H9 (cell line): ENCODE measurements at places on chromosomes 5 and 9.
A peak's percentile ranks its signal among the peaks of the same experiment; 100 is the strongest.

DNA sequence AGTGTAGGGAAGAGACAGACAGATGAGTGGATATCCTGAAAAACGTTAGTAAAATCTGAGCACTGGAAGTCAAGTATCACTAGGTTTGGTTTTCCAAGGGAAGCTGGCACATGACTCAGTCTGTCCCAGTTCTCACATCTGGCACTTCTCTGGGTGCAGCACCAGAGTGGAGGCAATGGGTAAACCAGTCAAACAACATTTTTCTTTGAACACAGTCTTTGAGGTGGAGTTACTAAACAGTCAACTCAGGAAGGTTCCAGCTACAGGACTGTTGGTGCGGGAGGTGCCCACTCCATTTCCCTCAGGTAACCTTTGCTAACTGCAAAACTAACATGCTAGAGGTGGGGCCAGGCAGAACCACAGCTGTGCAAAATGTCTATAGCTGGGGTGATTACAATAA, 301.4 kb upstream of the RFX3 start:
- no peak for DNase-seq

DNA sequence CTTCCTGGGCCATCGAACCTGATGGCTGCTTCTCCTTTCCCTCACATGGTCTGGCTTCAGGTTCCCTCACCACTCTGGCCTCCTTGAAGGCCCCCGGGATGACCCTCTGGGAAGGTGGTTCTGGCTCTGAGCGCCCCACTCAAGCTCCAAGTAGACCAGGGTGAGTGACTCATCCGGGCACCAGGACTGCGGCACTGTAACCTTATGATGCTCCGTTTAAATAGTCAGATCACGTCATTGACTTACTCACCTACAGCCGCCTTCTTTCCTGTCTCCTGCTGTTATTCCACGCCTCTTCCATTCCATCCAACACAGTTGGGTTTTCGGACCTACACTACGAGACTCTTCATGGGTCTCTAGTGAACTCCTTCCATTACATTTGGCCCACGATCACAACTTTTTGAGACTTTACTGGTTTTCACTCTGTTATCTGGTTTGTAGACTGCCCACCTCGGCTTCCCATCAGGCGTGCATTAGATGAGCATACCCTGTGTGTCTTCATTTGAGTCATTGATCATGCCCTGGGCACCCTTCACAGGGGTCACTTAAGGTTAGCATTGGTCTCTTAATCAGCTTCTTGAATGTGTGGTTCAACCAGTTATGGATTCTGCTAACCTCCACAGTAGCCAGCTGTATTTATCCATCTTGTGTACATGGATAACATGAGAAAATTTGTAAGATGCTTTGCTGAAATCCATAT, 138.8 kb upstream of the LMX1B start:
- no peak for DNase-seq

GRCh38 chr5:58019614-58020013, 440.3 kb downstream of the PLK2 start:
- no peak for DNase-seq

- no peak for DNase-seq
Measured at GRCh38 chr9:69797675-69798074, 22.9 kb upstream of the CFAP95 start.

DNA sequence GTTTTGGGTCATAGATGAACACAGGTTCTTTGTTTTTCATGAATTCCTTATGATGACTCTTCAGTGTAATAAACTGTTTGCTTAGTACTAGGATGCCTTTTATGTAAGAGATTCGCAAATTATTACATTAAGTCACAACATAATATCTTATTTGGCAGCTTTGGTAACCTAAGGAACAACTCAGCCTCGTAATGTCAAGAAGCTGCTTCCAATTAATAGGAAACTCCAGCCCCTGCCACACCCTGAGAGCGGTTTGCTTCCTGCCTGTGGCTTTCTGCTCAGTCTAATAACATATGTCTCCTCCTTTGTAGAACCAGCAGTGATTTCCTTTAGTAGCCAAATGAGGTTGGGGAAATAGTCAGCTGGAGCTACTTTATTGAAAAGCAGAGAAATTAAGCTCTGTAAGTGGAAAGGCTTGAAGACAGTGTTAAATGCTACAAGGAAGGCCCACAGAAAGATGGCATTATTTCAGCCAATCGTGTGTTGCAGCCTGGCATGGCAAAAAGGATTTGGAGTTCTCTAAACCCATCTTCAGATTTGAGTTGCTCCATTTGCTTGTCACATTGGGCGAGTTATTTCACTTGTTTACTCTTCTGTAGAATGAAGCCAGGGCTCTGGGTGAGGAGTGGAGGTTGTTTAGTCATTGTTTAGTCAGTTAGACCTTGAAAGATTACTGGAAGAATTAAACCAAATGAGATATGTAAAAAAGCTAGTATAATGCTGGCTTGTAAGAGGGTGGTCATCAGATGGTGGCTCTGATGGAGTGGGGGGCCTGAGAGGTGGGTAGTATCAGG, 54.1 kb downstream of the MTAP start:
- no peak for DNase-seq

DNA sequence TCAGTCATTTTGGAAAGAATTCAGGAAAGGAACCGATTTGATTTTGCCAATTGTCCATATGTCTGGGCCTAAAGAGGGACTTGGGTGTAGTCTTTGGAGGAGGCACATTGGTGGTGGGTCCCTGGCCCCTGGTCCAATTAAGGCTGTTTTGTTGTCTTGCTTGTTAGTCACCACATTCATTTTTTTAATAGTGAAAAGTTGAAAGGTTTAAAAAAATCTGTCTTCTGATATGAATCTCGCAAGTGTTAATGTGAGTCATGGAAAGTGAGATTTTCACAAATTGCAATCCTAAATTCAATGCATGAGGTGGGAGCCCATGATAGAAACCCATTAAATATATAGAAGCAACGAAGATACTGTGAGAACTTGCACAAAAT, 165.9 kb upstream of the OTULINL start:
- no peak for DNase-seq

- DNase-seq = no peak
Measured at GRCh38 chr9:23926368-23926767, 100.3 kb upstream of the ELAVL2 start.

DNA sequence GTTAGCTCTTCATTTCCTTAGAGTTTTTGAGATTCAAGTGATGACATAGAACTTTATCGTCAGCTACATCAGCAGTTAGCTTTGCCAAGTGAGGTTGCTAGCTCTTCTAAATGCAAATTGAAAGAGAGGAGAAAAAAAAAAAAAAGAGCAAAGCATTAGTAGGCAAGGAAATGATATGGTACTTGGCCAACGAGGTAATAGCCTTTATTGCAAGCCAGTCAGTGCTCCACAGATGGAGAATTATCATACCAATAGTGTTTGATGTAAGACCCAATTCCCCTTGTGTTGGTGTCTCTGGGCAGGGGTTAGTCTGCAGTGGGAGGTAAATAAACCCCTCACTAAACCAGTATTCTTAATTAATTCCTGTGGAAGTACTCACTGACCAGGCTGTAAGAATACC, 992.1 kb downstream of the PTPRD start:
- DNase-seq = no peak

GRCh38 chr9:88421348-88421747, 33.1 kb downstream of the SPIN1 start:
- no peak for DNase-seq

GRCh38 chr9:4592886-4593285, 69.2 kb upstream of the PLPP6 start:
- DNase-seq = no peak

GRCh38 chr5:77129391-77129990, 42.4 kb upstream of the ZBED3 start:
- DNase-seq = peak; percentile 56

- no peak for DNase-seq
Measured at GRCh38 chr9:128684065-128684324, 5.0 kb upstream of the SET start.

DNA sequence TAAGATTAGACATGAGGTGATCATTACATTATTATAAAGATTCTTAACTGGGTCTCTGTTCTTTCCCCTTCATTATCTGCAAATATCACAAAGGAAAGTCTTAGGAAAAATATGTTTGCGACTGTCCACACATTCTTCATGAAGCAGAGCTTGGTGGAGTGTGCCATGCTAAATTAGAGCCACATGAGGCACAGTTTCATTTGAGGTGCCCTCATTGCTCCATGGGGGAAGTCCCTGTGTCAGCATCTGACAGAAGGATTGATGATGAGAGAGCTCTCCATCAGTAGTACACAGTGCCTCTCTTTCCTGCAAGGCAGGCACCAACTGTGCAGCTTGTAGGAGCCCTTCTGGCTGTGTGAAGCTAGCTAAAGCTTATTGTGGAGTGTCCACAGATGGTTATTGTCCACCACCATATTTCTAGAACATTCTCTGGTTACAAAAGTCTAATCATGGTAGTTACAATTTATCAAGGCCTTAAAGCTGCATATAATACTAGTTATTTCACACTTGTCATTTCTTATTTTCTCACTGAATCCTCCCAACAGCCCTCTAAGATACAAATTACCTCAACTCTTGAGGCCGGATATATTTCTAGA, 63.9 kb downstream of the C9orf152 start:
- no peak for DNase-seq

GRCh38 chr9:127380479-127380878, 16.5 kb upstream of the SLC2A8 start:
- DNase-seq = no peak

DNA sequence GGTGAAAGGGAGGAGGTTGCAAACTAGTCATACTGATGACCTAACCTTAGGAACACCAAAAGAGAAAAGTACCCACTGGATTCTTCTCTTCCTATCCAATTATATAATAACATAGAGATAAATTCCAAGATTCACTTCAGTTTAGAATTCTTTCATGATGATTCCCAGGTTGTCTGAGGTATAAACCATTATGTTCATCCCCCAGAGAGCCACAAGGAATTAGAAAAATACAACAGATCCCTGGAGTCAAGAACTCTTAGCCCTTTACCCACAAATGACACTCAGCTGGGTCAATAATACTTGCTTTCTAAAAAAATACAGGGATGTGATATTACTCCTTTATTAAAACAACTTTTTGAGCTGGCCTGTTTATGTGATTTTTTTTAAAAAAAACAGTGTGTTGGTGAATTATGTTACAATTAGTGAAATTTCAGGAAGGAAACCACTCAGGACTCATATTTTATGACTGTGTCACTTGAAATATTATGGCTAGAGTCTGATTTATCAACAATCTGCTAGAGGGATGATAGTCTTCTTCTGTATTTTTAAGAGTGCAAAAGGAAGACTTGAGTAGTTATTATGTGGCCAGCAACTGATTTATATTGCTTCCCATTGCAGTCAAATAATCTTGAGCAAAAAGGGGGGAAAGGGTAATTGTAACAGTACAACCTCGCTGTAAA, 338.2 kb downstream of the NFIB start:
- no peak for DNase-seq

- DNase-seq = no peak
Measured at GRCh38 chr9:22165144-22165543, 156.0 kb upstream of the CDKN2B start.

DNA sequence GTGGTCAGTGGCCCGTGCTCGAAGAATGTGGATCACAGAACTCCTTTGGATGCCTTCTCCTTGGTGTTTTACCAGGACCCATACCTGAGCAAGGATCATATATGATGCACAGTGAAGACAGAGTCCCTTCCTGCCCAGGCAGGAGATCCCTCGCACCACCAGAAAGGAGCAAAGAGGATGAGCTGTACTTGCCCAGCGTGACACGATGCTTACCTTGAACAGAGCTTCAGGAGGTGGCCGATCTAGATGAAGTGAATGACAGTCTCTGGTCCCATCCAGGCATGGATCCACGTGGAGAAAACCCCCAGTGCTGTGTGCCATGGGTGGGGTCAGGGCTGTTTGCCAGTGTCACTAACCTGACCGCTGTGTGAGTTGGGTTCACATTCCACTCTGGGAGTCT, 455.4 kb downstream of the GADD45G start:
- DNase-seq = no peak

DNA sequence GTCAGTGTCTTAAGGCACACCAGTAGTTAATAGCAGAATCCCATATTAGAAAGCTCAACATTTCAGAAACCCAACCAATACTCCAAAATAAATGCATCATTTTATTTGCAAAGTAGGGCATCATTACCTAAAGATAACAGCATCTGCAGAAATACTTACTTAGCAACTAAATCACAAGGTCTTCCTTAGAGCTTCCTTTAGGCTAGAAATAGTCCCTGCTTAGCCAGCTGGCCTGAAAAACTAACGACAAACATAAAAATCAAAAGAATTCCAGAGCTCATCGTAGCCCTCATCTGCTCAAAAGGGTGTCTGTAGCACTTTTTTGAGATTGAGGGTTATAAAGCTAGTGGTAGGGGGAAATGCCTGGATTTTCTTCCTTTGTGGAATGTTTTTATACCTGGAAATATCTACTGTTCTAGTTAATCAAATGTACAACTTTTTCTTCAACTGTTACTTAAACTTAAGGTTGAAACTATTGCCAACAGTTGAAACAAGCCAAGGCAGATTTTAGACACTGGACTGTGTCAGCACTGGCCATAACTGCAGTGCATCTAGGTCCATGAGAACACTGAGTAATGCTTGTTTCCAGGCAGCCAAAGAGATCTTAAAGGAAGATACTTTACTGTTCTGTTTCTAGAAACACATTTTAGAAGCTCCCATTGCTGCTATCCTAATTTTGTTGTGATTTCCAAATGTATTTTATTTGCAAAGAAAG, 129.4 kb upstream of the RASA1 start:
- DNase-seq = no peak

GRCh38 chr5:95725071-95725820, 5.9 kb upstream of the RHOBTB3 start:
- no peak for DNase-seq

DNA sequence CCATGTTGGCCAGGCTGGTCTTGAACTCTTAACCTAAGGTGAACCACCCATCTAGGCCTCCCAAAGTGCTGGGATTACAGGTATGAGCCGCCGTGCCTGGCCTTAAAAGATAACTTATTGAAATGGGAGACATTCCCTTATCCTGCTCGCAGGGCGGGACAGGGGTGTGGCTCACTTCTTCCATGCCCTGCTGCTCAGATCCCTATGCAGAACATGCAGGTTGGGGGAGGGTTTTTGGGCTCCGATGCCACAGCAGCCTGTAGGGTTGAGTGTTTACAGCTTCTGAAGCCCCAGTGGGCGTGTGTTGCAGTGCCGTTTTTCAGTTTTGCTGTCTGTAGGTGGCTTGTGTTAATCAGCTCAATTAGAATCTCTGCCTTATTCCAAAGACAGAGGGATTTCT, 108.0 kb upstream of the BRINP1 start:
- peak; percentile 34 for DNase-seq

- DNase-seq = no peak
Measured at GRCh38 chr9:131714161-131714646, 25.7 kb downstream of the RAPGEF1 start.

- DNase-seq = no peak
Measured at GRCh38 chr9:11757408-11757807, 935.8 kb upstream of the TYRP1 start.

- DNase-seq = peak; percentile 13
Measured at GRCh38 chr5:132049093-132049492, 11.4 kb upstream of the IL3 start.

- DNase-seq = no peak
Measured at GRCh38 chr9:133037775-133038515, 7.1 kb downstream of the GTF3C5 start.
